ENCODE measurements at places on chromosomes 7 and 10. TPM values are rescaled to one million over a fixed set of nuclear protein-coding genes. Genes with fewer than 3 reads are reported as not detected.

ERV3-1 gene
- polyA plus RNA-seq, result 23.2 TPM

PKD2L1 gene
- polyA plus RNA-seq, result not detected

CNPY1 gene
- not detected for polyA plus RNA-seq

MTURN gene
- 26.3 TPM for polyA plus RNA-seq

RAMP3 gene
- polyA plus RNA-seq, result not detected

ADAM22 gene
- polyA plus RNA-seq, result 3.5 TPM

GATA3 gene
- 11.4 TPM for polyA plus RNA-seq

ZNF736 gene
- 1.1 TPM for polyA plus RNA-seq

CRPPA gene
- 5.6 TPM for polyA plus RNA-seq

GIMAP4 gene
- not detected for polyA plus RNA-seq

TLX1 gene
- polyA plus RNA-seq, result 2.3 TPM

FAM25C gene
- not detected for polyA plus RNA-seq

PILRA gene
- polyA plus RNA-seq, result 2.3 TPM

HTR5A gene
- polyA plus RNA-seq, result not detected

PCGF5 gene
- 39.3 TPM for polyA plus RNA-seq

C10orf67 gene
- 0.16 TPM for polyA plus RNA-seq

NME8 gene
- not detected for polyA plus RNA-seq

ASZ1 gene
- 0.70 TPM for polyA plus RNA-seq

MASTL gene
- polyA plus RNA-seq, result 11.3 TPM

TCAF2 gene
- 0.17 TPM for polyA plus RNA-seq

LAMB1 gene
- 31.8 TPM for polyA plus RNA-seq

PILRB gene
- 29.2 TPM for polyA plus RNA-seq

AKR1B15 gene
- polyA plus RNA-seq, result 1.3 TPM

GPR158 gene
- not detected for polyA plus RNA-seq

LRRN3 gene
- polyA plus RNA-seq, result 84.6 TPM

HOXA3 gene
- 1.4 TPM for polyA plus RNA-seq

IQUB gene
- polyA plus RNA-seq, result 1.1 TPM

HDAC9 gene
- polyA plus RNA-seq, result 32.7 TPM

CTTNBP2 gene
- 30.0 TPM for polyA plus RNA-seq

PRSS2 gene
- not detected for polyA plus RNA-seq

NANOS1 gene
- polyA plus RNA-seq, result 2.5 TPM

C7orf57 gene
- polyA plus RNA-seq, result not detected

PVRIG gene
- polyA plus RNA-seq, result 2.3 TPM

HMX2 gene
- polyA plus RNA-seq, result not detected

GBF1 gene
- polyA plus RNA-seq, result 62.1 TPM

SPDYE9 gene
- polyA plus RNA-seq, result 1.1 TPM

MEOX2 gene
- polyA plus RNA-seq, result 0.52 TPM

KCND2 gene
- 1.4 TPM for polyA plus RNA-seq

ADIRF gene
- 0.40 TPM for polyA plus RNA-seq

RGR gene
- polyA plus RNA-seq, result not detected

ARHGEF5 gene
- polyA plus RNA-seq, result 1.00 TPM

CYP3A5 gene
- polyA plus RNA-seq, result 0.81 TPM

GNGT1 gene
- not detected for polyA plus RNA-seq

IL15RA gene
- polyA plus RNA-seq, result 1.4 TPM

SFR1 gene
- 10.7 TPM for polyA plus RNA-seq

COL17A1 gene
- 0.18 TPM for polyA plus RNA-seq

SYT15B gene
- polyA plus RNA-seq, result not detected

PTF1A gene
- polyA plus RNA-seq, result not detected

BLOC1S2 gene
- 32.5 TPM for polyA plus RNA-seq

NFE2L3 gene
- 3.8 TPM for polyA plus RNA-seq

AOC1 gene
- polyA plus RNA-seq, result not detected
